ENCODE measurements at places on chromosomes 6 and 20.
A peak's percentile ranks its signal among the peaks of the same experiment; 100 is the strongest.

- DNase-seq = no peak
These were observed 28.8 kb upstream of the TSHZ2 start for GRCh38 chr20:52943185-52943841.

- no peak for DNase-seq
These were observed 9.7 kb upstream of the ZNF334 start for GRCh38 chr20:46523108-46523507.

GRCh38 chr6:3431994-3432393 is 24.9 kb downstream of the SLC22A23 start:
- no peak for DNase-seq

DNA sequence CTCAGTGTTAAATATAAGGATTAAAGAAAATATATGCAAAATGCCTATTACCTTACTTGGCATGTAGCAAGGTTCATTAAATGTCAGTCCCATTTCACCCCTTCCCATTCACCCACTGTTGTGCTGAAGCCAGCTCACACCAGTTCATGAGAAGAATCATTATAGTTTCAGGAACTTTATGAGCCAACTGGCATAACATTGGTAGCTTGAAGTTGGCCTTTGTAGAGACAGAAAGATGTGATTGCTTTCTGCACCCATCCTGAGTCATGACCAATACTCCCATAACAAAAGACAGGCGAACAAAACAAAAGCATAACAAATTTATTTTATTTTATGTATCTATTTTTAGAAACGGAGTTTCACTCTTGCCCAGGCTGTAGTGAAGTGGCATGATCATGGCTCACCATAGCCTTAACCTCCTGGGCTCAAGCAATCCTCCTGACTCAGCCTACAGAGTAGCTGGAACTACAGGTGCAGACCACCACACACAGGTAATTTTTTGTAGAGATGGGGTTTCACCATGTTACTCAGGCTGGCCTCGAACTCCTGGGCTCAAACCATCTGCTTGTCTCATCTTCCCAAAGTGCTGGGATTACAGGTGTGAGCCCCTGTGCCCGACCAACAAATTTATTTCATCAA is 17.6 kb upstream of the IER3 start:
- no peak for DNase-seq

GRCh38 chr6:68139130-68139529 is 496.0 kb upstream of the ADGRB3 start:
- DNase-seq = no peak

DNA sequence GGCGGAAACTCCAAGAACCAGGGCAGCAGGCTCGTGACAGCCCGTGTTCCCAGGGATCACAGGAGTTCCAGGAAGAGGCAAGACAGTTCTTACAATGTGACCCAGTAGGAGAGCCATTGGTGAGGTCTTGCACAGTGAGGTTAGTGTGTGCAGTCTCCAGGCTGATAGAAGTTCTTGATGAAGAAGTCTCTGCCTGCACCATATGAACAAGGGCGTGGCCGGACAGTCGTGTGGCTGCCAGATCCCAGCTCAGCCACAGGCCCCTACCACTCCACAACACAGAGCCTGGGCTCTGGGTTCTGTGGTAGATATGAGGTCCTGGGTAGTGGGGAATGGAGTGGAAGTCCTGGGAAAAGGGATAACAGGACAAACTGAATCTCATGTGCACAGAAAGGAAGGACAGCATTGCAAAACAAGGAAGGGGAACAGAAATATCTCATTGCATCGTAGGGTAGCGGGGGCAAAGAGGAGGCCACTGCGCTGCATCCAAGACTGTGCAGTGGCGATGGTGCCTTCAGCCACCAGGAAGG is 65.2 kb downstream of the STX11 start:
- DNase-seq = peak; percentile 13

DNA sequence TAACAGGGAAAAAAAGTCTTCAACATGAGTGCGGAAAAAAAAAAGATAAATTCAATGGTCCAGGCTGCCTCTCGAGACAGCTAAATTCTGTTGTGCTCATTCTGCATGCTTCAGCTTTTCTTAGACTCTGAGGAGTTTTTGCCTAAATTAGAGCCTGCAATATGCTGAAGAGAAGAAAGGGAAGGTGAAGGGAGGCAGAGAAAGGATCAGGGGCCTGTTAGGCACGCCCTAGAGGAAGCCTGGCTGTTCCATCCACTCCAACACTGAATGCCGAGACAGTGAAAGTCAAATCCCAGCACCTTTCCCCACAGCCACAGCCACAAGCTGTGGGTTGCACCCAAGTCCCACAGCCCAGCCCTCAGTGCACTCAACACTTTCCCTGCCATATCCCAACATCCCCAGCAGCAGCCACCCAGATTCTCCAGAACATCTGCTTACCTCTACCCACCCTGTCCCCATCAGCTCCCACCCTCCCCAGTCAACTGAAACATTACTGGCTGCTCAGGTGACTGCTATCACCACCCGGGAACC is 37.3 kb downstream of the PREX1 start:
- no peak for DNase-seq

DNA sequence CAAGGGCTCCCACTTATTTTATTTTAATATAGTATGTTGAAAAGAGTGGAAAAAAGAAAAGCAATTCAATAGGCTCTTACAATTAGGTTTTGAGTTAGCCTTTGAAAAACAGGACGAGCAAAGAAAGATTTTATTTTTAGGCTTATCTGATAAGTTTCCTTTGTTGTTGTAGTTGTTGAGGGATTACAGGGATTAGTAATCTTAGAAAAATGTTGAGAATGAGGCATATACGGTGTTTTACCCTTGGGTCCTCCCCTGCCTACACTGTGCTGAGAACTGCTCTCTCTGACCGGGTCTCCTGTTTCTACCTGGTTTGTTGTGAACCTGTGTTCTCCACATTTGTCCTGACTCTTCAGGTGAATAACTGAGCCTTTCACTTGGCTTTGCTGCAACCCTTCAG is 16.7 kb downstream of the TRAPPC3L start:
- no peak for DNase-seq

GRCh38 chr6:75830959-75831885 is 82.2 kb downstream of the MYO6 start:
- no peak for DNase-seq

DNA sequence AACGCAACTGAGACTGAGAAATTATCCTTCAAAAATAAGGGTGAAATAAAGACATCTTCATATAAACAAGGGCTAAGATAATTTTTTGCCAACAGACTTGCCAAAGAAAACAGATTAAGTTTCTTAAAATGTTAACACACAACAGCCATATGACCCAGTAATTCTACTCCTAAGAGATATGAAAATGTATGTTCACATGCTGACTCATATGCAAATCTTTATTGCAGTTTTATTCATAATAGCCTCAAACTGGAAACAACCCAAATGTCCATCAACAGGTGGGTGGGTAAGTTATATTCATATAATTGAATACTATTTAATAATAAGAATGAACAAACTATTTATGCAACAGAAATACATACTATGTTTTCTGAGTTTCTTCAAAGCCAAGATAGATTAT is 140.1 kb downstream of the REV3L start:
- no peak for DNase-seq

DNA sequence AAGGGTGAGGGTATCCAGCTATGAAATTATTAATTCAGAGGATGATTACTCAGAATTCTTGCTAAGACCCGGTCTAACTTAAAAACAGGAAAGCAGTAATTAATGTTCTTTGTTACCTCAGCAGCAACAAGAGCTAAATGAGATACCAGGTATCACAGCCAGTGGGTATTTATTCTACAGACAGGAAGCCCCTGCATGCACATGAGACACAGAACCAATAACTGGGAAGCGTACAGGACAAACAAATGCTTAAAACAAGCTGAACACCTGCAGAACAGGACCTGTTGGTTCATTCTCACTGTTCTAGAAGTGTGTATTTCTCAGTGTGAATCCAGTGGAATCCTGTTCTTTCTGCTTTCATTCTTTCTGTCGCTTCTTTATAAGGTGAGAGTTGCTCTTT is 30.9 kb downstream of the SCML4 start:
- DNase-seq = no peak

DNA sequence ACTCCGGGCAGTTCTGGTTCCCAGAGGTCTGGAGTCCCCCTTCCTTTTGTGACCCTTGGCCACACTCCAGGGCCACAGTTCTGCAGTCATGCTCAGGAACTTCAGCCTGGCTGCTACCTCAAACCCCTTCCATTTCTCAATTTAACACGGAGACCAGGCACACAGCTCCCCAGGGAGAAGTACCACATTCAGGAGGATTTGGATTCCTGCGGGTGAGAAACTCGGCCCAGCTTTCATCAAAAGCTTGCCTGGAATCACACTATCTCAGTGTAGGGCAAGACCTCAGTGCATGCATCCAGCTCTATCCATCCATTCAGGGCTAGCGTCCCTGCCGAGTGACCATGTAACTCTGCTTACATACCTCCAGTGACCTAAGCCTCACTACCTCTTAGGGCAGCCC is 16.8 kb upstream of the IP6K3 start:
- DNase-seq = no peak

DNA sequence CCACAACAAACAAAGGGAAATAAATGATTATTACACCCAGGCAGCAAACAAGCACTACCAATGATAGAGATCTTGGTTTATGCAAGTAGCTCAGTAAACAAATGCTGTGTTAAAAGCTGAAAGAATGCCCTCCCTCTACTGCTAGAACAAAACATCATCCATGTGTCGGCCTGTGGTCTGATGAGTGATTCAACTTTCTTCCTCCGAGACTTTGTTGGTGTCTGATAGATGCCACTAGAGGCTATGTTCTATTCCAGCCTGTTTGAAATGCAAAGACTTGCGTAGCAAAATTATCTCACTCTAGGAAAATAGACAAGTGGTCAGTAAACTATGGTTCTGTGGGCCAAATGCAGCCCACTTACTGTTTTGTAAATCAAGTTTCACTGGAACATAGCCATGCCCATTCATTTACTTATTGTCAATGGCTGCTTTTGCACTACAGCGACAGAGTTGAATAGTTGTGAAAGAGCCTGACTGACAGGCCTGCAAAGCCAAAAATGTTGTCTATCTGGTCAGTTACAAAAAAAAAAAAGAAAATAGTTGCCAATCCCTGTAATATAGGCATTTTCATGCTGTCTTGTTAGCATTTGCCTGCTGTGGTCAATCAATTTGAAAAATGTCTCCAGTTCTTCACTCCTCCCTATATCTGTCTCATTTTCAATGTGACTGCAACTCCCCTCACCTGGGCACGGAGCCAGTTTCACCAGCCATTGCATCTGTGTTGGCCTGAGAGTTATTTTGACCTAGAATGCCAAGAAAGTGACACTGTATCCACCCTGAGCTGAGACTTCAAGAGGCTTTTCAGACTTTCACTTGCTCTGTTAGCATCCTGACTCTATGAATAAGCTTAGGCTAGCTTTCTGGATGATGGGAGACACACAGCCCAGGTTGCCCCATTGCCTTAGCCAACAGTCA is 544.6 kb upstream of the BTBD3 start:
- no peak for DNase-seq

DNA sequence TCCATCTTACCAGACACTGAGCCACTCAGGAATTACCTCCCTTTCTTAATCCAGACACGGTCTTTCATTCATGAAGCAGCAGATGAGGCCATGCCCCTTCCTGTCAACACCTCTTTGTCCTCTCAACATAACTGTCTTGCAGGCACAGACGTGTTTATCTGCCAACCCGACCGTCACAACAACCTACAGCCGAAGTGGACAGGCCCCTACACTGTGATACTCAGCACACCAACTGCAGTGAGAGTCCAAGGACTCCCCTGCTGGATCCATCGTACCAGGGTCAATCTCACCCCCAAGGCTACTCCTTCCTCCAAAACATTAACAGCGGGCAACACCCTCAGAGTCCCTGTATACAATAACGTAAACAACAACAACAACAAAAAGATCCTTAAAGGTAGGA is 30.6 kb upstream of the ULBP3 start:
- no peak for DNase-seq
